Left forelimb (tissue), 1 donor: ENCODE measurements at places on chromosomes 4 and X.

DNA sequence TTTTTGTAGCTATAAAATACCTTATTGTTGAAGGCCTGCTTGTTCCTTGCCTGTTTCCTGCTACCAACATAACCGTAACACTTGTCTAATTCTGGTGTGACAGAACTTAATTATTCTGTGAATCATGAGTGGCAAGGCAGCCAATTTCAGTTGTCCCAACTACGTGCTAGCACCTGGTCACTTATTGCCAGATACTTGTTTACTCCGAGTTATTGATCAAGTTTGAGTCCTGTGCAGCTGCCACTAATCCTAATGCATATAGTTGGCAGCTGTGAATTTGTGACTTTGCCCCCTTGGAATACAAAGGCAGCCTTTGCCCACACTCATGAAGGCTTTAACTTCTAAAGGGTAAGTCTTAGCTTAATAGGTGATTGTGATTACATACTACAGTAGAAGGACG is 7.8 kb upstream of the RNF128 start:
- no peak for DNase-seq

DNA sequence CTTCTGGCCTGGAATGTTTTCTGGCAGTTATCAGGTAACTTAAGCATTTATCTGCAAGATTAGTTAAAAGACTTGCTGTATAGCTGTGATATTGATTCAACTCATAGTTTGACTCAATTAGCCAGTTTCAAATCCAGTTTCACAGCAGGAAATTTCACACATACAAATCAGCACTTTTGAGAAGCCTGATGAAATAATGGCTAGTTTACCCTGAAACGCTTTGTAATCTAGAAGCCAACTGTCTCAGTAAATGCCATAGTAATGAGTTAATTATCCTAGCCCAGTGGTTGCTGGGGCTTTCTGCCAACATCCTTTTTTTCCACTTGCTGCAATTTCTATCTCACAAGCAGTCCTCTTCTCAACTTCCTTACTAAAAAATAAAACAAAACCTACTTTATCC is 53.1 kb downstream of the ARHGEF38 start:
- no peak for DNase-seq

- DNase-seq: no peak
Measured at GRCh38 chr4:76188557-76188956, 25.1 kb downstream of the SCARB2 start.

DNA sequence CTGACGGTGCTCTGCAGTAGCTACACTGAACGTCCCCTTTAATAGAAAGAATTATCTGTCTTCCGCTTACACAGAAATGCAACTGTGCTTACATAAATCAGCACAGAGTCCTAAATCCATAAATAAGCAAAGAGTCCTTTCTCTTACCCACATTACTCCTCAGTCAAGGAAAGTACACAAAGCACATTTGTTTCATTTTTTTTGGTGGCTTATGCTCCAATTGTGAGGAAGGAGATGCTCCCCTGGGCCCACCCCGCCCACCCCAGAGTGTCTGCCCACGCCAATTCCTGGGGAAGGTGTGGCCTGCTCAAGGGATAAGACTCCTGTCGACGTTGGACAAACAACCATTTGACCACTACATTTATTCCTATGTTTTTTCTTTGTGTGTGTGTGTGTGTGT is 53.8 kb downstream of the CPLX1 start:
- no peak for DNase-seq

DNA sequence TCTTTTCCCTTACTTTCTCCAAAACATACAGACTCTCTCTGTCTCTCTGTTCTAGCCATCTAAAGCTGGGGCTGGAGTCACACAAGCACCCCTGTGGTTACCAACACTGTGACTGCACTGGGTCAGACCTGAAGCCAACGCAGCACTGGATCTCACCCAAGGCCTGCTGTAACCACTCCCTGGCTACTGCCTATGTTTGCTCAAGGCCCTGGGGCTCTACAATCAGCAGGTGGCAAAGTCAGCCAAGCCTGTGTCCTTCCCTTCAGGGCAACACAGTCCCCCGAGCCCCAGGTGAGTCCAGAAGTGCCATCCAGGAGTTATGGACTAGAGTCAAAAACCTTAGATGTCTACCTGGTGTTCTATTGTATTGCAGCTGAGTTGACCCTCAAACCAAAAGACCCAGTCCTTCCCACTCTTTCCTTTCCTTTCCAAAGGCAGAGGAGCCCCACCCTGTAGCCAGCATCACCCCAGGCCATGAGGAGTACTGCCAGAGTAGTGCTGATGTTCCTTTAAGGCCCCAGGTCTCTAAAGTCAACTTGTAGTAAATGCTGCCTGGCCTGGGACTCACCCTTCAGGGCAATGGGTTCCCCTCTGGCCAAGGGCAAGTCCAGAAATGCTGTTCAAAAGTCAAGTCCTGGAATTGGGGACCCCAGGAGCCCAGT is 58.8 kb upstream of the RAP2C start:
- no peak for DNase-seq

GRCh38 chr4:189291939-189292338 is 648.7 kb upstream of the FRG1 start:
- no peak for DNase-seq

GRCh38 chr4:89829470-89830138 is 7.4 kb downstream of the SNCA start:
- no peak for DNase-seq

DNA sequence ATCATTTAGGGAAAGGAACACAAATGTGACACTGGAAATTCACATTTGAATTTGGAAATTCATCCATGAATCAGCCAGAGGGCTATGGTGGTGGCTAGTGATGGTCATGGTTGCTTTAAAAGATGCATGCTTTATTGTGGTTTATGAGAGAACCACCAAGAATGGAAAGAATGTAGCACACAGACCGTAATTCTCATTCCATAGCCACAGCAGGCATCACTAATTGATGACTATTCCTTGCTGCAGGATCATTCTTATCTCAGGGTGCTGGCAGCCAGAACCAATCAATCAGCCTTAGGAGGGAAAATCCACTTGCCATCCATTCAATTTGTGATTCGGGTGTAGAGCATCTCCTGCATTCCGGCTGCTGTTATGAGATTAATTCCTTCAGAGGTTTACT is 115.6 kb downstream of the DHRSX start:
- no peak for DNase-seq

- DNase-seq: no peak
Measured at GRCh38 chr4:99887837-99888236, 6.4 kb downstream of the LAMTOR3 start.

DNA sequence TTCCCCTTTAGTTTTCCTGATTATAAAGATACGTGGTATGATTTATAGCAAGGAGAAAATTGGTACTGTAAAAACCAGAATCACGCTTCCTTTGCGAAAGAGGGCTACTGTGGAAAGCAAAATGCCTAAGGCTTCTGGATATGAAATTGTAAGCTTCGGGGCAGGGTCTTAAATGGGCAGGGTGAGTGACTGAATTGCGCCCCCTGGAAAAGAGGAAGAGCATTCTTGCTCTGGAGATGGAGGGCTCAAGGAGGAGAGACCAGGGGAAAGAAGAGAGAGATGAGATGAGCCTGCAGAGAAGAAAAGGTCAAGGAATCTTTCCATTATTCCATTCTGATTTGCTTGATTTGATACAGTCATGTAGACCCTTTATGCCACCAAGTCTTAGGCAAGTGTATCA is 13.1 kb upstream of the ETNPPL start:
- no peak for DNase-seq

- DNase-seq: no peak
Measured at GRCh38 chr4:108006361-108006760, 16.7 kb downstream of the HADH start.

- DNase-seq: no peak
Measured at GRCh38 chr4:176242764-176243347, 26.2 kb downstream of the ASB5 start.

DNA sequence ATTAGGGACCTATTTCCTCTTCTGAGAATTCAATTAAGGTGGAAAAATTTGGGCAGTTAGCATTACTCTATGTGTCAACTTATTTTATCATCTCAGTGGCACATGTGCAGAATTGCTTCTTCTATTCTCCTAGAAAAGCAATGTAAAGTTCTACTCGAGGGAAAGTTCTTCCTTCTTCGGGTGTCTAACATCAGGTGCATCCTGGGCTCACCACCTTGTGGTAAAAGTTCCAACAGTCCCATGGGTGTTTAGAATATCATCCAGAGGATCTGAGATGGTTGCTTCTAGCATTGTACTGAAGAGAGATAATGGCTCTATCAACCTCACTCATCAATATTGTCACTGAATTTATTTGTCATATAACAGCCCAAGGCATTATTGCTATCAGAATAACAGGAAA is 969.7 kb downstream of the PDHA2 start:
- DNase-seq: no peak

GRCh38 chrX:37658343-37659030 is 27.1 kb upstream of the XK start:
- no peak for DNase-seq

DNA sequence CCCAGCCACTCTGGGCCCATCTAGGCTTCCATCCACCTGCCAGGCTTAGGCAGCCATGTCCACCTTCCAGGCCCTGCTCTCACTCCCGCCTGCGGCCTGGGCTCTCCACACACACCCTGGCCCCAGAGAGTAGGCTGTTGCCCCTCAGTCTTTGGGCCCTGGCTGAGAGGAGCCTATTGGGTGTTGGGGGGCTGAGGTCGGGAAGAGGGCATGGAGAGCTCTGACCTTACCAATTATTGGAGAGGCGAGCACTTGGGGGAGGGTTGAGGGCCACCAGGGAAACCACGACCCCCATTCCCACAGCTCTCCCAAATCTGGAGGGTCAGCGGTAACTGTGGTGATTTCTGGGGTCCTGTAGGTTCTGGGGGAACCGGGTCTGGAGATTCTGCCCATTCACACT is 38.2 kb downstream of the HTRA3 start:
- DNase-seq: peak; percentile 54

GRCh38 chr4:120692964-120693363 is 229.6 kb downstream of the PRDM5 start:
- DNase-seq: no peak
